ENCODE measurements at places on chromosomes 2 and 18.

- DNase-seq = no peak
Observed at GRCh38 chr2:211985393-211985792, 553.2 kb downstream of the ERBB4 start.

DNA sequence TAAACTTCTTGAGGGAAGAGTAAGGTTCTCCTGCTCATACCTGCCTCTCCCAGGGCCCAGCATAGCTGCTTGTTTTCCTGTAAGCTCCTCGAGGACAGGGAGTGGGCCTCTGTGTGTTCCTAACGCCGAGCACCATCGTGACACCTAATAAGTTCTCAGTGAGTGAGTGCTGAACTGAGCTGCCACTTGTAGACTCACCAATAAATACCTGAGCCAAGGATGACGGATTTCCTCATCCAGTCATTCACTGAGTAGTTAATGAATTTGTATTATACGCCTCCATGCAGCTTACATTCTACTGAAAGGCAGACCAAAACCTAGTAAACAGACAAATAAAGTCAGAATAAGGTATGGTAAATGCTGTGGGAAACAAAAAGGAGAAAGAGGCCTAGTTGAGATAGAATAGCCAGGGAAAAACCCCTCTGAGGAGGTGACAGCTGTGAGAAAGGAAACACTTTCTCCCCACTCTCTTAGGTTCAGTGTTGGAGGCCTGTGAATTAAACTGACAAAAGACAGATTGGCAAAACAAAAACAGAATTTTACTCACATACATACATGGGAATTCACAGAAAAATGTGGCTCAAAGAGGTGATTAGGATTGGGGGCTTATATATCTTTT lies 138.6 kb downstream of the B3GNT2 start:
- no peak for DNase-seq

DNA sequence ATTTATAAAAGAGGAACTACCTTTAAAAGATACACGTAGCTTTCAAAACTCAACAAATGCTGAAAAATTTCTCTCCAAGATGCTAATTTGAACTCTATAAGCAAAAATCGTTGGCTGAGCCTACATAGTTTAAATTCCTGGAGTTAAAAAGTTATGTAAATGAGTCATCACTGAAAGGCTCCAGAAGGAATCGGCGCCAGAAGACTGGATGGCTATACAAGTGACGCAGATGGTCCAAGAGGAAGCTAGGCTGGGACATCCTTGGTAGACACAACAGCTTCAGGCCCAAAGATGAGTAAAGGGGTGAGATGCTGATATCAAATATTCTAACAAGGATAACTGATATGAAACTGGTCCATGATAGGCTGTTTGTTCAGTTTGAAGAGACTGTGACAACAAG lies 22.8 kb upstream of the DNAH6 start:
- no peak for DNase-seq

DNA sequence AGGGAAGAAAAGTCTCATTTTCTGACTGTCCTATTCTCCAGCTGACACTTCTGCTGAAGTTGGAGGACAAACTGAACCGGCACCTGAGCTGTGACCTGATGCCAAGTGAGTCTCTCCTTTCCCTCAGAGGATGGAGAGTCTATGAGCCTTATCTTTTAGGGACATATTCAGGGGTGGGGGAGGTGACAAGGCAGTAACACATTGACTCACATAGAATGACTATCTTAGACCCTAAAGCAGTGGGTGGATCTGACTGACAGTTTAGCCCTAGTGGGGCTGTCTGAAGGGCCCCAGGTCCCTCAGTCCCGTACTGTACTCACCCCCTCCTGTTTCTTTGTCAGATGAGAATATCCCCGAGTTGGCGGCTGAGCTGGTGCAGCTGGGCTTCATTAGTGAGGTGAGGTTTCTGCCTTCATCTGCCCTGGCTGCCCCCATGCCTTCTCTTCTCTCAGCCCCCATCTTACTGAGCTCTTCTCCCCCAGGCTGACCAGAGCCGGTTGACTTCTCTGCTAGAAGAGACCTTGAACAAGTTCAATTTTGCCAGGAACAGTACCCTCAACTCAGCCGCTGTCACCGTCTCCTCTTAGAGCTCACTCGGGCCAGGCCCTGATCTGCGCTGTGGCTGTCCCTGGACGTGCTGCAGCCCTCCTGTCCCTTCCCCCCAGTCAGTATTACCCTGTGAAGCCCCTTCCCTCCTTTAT lies 805 bp upstream of the KRTCAP3 start:
- DNase-seq = no peak

GRCh38 chr18:35432565-35433001 lies 55.4 kb upstream of the ZNF396 start:
- no peak for DNase-seq

- DNase-seq = no peak
Observed at GRCh38 chr2:104487366-104487765, 366.5 kb upstream of the POU3F3 start.

DNA sequence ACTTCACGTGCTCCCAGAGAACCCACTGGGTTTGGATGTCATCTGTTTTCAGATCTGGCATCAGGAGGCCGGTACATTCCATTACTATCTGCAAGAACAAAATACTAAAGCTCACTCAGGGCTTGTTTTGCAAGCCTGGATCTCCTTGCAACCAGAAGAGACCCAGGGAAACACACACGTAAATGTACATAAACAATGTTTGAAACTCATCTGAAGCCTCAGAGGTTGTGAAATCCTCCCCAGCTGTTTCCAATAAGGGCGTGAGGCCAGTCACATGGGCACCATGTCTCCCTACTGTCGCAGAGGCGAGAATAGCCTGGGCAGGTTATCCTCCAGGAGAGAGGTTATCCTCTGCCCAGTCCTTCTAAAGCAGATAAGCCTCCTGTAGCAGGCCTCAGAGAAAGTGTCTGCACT lies 186.9 kb downstream of the GFPT1 start:
- DNase-seq = no peak

- no peak for DNase-seq
Observed at GRCh38 chr18:65808759-65809158, 57.9 kb downstream of the CDH7 start.

DNA sequence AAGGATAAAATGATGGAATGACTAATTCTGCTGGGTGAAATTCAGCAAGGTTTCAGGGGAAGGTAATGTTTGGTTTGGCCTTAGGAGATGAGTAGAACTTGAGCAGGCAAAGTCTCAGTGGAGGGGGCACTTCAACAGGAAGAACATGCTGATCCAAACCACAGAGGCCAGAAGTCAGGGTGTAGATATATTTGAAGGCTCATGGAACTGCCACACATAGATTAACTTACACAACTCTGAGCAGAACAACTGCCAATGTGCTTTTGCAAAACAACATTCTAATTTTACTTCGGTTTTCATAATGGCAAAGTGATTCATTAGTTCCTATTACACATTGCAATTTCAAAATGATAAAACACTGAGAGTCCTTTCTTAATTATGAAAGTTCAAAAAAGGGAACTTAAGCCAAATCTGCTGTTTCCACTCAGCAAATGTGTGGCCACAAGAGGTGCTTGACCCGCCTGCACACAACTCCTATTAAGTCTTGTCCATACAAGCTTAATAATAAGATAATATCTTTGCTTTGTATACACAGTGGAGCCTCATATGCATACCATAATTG lies 284.8 kb downstream of the MREG start:
- no peak for DNase-seq

DNA sequence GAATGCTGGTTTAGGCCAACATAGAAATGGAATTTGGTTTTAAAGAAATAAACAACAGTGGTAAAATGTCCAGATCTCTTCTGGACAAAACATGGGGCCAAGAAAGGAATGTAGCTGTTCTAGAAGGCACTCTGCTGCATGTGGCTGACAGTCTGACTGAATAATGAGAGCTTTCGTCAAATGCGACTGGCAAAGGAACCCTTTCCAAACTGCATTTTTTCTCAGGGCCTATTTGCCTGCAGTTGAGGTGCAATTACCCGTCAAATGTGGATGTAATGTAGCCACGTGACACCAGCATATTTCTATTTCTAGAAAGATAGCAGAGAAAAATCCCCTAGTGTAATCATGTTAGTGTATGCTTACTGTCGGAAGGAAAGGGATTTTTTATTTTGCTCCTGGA lies 741.2 kb downstream of the NRXN1 start:
- no peak for DNase-seq

GRCh38 chr18:48735080-48735676 lies 196.3 kb downstream of the CTIF start:
- DNase-seq = no peak

DNA sequence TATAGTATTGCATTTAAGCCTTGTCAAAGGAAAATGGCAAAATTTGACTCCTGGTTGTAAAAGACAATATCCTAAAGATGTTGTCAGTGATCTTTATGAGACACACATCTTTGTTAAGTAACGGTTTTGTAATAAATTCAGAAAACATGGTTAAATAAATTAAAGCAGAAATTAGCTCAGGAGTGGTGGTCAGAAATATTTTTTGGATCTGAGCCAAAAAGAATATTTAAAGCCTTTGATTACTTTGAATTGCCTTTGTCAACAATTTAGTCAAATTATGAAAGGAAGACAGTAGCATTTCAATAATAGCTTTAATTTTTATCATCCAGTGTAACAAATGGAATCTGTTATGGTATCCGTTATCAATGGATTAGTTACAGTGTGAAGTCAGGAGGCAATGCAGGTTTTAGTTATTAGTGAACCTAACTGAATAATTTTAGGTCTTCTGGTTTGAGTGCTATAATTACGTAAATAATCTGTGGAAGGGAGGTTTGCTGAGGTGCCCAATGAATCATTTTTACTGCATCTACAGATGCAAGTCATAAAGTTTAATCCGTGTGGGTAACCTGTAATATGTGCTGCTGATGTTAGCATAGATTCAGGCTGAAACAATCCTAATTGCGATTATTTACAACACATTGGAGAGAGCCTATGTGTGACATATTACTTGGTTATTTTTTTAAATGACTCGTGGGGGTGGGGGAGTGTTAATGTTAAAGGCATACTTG lies 42.7 kb downstream of the SMAD4 start:
- no peak for DNase-seq

GRCh38 chr2:2399396-2399795 lies 68.3 kb upstream of the MYT1L start:
- DNase-seq = no peak

GRCh38 chr18:35971661-35972196 lies 750 bp upstream of the RMP24 start:
- peak; percentile 8 for DNase-seq

DNA sequence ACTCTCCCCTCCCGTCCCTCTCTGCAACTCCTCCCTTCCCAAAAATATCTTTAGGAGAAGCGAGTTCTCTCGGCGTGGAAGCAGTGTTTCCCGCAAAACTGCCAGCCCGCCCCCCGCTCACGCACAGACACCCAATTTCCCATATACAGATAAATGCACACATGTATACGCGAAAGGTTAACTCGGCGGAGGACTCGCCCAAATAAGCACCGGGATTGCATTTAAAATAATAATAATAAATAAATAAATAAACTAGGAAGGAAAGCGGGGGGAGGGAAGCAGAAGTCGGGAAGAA lies 70.0 kb upstream of the PSMD14 start:
- no peak for DNase-seq

DNA sequence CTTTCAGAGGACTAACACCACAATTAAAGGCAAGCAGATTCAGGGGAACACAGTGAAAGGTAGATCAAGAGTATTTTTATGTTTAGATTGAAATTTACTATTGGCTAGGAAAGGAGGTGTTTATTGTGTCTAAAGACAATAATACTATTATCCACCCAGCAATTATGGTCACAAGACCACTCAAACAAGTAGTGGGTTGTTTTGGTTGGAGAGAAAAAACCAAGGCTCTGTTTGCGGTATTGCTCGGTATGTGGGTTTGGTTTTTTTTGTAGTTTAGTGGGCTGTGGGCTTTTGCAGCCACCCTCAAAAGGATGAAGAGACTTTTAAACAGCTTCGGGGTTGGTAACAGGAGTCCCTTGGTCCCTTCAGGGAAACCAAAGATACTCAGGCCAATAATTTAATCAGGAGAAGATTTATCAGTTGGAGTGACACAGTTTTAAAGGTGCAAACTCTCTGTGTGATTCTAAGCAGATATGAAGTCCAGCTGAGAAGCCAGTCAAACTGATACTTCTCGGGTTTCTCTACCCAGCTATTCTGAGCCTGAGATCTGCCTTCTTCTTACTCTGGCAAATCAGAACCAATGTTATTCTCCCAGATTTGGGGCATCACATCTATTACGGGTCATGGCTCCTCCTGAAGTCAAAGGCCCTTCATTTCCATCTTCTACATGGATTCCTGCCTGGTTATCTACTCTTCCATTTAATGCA lies 55.3 kb downstream of the DCC start:
- no peak for DNase-seq

GRCh38 chr2:181847198-181847556 lies 44.4 kb upstream of the ITPRID2 start:
- DNase-seq = no peak

GRCh38 chr2:9003366-9003615 lies 193 bp downstream of the MBOAT2 start:
- DNase-seq = no peak

GRCh38 chr2:179460181-179460929 lies 195.7 kb upstream of the SESTD1 start:
- no peak for DNase-seq

DNA sequence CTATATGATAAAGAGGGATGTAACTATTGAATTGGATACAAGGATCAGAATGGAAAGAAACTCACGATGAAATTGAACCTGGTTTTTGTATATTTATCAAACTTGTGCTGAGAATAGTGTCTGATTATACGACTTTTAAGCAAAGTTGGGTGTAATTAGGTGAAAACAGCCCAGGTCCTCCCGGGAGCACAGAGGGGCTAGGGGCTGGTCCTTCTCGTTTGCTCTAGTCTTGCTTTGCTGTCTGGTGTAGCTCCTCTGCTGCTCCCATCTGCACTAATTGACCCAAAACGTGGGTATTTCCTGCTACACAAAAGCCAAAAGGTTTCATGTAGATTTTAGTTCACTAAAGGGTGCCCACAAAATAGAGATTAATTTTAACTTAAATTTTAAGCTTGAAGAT lies 58.7 kb downstream of the HK2 start:
- no peak for DNase-seq

GRCh38 chr2:138249207-138249606 lies 252.4 kb upstream of the SPOPL start:
- DNase-seq = no peak

DNA sequence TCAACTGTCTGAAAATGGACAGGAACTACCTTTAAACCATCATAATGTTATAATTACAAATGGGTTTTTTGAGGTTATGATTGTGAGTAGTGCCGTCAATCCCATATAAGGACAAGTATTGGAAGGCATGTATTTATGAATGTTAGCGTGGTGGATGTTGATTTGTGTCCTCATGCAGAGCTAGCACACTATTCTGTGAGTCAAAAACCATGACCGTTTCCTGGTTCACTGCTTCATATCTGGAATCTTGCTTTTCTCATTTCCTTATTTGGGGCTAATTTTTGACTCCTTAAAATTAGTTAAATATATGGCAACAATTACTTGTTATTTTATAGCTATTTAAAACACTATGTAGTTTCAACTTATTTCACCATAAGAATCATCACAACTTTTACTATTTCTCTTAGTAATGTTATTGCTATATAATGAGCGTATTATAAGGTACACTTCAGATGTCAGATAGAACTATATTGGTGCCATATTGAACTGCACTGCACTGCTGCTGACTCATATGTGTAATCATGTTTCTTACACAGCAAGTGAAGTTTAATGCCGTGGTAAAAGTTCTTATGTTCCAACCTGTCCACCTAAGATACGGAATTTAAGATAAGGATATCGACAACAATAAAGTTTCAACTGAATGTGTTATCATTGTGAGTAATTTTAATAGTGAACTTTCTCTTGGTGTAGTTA lies 192.8 kb downstream of the PTGR3 start:
- DNase-seq = no peak
